Substantia nigra (tissue), 51 donors: ENCODE measurements at places on chromosomes 13 and 19.

GRCh38 chr19:20237773-20238623 lies 71.0 kb downstream of the ZNF486 start:
- peak; percentile 75 for DNase-seq

- no peak for DNase-seq
Measured at GRCh38 chr19:54662730-54663129, at the start of gene LILRB4. TSS of gene LILRB4 (plus strand) at chr19:54662985. CDS start at chr19:54663034, 49 bp downstream.

- no peak for DNase-seq
Measured at GRCh38 chr19:4134351-4134750, 10.4 kb upstream of the MAP2K2 start.

DNA sequence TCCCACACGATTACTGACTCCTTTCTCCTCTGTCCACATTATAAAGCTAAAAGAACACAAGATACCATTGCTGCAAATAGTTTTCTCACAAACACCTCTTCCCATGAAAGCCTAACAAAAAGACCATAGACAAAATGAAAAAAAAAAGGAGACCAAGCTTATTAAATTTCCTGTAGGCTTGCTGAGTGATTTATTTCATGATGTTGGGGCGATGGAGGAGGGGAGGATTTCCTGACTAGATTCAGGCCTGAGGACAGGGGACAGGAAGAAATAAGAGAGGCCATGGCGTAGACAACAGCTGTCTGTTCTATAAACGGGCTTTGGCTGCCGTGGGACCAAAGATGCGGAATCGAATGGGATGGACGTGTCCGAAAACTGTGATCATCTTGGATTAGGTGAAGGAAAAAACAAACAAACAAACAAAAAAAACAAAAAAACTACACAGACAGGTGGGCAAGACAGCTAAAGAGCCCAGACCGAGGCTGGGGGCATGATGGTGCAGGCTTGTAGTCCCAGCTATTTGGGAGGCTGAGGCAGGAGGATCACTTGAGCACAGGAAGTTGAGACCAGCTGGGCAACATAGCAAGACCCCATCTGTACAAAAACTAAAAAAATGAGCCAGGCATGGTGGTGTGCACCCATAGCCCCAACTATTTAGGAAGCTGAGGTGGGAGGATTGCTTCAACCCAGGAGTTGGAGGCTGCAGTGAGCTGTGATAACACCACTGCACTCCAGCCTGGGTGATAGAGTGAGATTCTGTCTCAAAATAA lies 5.3 kb downstream of the TMPRSS9 start:
- DNase-seq = no peak

DNA sequence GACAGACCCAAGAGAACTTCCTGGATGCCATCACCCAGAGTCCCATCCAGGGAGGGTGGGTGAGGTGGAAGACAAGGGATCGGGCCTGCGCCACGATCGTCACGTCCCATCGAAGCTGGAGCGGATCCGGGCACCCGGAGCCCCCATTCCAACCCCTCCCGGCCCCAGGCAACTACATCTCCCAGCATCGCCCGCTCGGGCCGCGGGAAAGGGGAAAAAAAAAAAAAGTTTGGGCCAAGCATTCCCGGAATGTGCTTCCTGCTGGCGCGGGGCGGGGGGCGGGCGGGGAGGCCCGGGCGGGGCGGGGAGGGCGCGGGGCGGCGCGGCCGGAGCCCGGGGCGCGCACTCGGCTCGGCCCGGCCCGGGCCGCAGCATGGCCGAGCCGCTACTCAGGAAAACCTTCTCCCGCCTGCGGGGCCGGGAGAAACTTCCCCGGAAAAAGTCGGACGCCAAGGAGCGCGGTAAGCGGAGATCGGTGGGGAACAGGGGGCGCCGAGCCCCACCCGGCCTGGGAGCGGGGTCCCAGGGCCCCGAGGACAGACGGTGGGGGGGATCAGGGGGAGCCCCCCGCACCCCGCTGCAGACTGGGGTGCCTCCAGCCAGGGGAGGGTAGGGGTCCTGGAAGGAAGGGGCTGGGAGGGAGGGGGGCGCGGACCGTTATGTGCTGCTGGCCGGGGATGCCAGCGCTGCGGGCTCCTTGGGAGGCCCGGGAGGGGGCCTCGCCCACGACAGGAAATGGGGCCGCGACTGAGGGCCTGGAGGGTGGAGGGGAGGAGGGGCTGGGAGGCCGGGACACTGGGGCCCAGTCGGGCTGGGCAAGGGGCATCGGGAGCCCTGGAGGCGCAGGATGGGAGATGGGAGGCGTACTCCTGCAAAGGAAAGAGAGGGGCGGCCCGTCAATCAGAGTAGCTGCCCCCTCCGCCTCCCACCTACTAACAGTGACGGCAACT lies at the start of gene SYDE1:
TSS of gene SYDE1 (plus strand) at position 341 of the 950 bp plus-strand sequence. CDS start at position 374, 33 bp downstream.
- no peak for DNase-seq

GRCh38 chr13:51068501-51068900 lies 42.6 kb downstream of the C13orf42 start:
- no peak for DNase-seq
